ENCODE measurements at places on chromosomes 5 and 9. TPM values are rescaled to one million over a fixed set of nuclear protein-coding genes. Genes with fewer than 3 reads are reported as not detected.

GRCh38 chr9:84261070-84261746 is 79.3 kb downstream of the SLC28A3 start:
- peak; percentile 14 for DNase-seq

Gene GSN
- polyA plus RNA-seq: 493 TPM

Gene LRRC19
- polyA plus RNA-seq: not detected

Gene MARCOL
- polyA plus RNA-seq: not detected

Gene FCN2
- not detected for polyA plus RNA-seq

GRCh38 chr5:16976625-16977008 is 40.5 kb upstream of the MYO10 start:
- no peak for DNase-seq

- DNase-seq: no peak
Measured at GRCh38 chr9:137388589-137389427, 34.2 kb downstream of the EXD3 start.

DNA sequence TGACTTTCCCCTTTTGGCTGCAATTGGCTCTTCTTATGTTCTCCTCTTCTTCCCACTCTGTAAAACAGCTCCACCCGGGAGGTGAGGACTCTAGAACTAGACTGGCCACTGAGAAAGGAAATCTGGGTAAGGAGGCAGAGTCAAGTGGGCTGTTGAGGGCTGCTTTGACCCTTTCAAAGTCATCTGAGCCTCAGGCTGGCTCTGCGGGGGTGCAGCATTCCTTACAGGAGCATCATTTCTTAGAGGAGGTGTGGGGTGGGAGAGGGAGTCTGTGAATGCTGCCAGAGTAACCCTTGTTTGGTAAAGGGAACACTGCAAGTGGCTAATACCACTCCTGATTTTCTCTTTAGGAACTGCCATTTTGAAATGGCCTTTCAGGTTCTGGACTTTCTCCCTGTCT is 377.7 kb upstream of the SMARCA2 start:
- DNase-seq: no peak

Gene SHISAL2B
- polyA plus RNA-seq: not detected

GRCh38 chr9:107577140-107577776 is 87.7 kb upstream of the KLF4 start:
- no peak for DNase-seq

- DNase-seq: no peak
Measured at GRCh38 chr9:107488375-107489143, 1.0 kb downstream of the KLF4 start.

DNA sequence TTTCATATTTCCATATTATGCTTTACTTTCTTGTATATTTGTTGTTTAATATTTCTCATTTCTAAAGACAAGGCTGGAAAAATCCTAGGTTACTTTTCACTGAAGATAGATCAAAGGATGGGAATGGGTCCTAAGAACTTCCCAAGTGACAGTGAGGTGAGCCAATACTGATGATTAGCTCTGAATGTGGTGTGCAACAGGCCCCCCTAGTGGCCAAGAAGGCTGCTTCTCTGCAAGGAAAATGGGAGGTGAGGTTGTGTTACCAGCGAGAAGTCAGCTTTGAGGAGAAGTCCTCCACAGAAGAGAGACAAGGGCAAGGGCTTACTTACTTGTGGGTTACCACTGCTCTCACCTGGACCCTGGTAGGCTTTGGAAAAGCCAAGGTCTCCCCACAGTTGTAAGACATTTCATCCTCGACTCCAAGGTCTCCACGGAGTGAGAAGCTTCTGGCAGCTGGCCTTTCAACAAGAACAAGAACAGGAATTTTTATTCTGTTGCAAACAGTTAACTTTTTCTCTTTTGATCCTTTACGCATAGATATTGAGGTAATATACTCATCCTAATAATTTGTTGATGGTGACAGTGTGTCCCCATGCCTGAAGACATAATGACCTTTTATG is 69.9 kb downstream of the MAMDC2 start:
- DNase-seq: no peak

GRCh38 chr9:86062845-86063693 is 36.3 kb downstream of the GOLM1 start:
- no peak for DNase-seq

Gene FOXD4L4
- polyA plus RNA-seq: not detected

Gene DRD1
- not detected for polyA plus RNA-seq

DNA sequence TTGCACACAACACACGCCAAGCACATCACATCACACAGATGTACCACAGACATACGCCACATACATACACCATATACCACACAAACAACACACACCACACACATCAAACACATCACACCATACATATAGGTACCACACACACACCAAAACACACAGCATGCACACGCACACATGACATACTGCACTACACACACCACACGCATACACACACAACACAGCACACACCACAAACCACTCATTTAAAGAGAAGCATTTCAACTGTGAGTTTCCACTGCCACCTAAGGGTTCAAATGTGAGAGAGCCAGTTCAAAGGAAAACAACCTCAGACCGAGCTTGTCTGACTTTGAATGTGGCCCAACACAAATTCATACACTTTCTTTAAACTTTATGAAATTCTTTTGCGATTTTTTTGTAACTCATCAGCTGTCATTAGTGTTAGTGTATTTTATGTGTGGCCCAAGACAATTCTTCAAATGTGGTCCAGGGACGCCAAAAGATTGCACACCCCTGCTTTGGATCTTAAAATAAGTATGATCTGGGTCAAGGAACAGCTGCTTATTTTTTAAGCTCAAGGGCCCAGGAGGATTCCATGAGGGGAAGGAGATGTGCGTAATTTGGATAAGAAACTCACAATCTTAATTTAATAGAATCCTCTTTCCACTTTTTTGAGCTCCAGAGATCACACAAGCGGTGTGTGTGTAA is 494.6 kb downstream of the GADD45G start:
- no peak for DNase-seq

GRCh38 chr5:135615581-135616260 is 36.9 kb upstream of the CXCL14 start:
- DNase-seq: no peak

Gene FBLL1
- 0.61 TPM for polyA plus RNA-seq

GRCh38 chr9:5851445-5851844 is 18.5 kb upstream of the ERMP1 start:
- DNase-seq: no peak

Gene SLC36A2
- polyA plus RNA-seq: not detected

DNA sequence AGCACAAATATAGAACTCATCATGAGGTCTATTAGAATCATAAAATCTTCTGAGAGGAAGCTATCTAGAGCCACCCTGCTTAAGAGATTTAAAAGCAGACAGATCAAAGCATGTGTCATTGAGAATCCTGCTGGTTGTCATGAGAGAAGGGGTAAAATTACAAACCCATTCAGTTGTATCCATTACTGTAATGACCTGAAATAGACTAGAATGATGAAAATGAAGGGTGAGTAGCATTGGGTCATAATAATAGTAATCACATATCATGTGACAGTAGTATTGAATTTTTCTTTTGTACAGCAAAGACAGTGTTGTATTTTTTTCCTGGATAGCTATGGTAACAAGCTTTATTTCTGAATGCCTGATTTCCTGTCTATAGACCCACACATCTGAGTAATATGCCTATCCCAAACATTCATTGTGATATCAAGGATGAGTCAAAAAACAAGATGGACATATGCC is 149.0 kb downstream of the PDE4D start:
- DNase-seq: no peak

Gene ROPN1L
- polyA plus RNA-seq: 0.54 TPM

GRCh38 chr9:89649039-89649691 is 44.4 kb downstream of the GADD45G start:
- DNase-seq: no peak

- no peak for DNase-seq
Measured at GRCh38 chr5:51033215-51033614, 350.0 kb upstream of the ISL1 start.

GRCh38 chr9:134318941-134319305 is 7.3 kb upstream of the RXRA start:
- no peak for DNase-seq

DNA sequence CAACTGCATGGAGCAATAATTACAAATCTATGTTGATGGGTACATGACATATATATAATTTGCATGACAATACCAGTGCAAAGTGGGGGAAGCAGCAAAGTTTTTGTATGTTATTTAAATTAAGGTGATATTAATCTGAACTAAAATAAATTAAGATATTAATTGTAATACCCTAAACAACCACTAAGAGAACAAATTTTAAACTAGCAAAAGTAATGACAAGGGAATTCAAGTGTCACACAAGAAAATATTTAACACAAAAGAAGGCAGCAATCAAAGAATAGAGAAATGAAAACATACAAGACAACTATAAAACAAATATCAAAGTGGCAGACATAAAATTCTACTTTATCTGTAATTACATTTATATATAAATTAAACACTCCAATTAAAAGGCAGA is 2003.4 kb downstream of the MAT2B start:
- DNase-seq: no peak

Gene ARL14EPL
- not detected for polyA plus RNA-seq

DNA sequence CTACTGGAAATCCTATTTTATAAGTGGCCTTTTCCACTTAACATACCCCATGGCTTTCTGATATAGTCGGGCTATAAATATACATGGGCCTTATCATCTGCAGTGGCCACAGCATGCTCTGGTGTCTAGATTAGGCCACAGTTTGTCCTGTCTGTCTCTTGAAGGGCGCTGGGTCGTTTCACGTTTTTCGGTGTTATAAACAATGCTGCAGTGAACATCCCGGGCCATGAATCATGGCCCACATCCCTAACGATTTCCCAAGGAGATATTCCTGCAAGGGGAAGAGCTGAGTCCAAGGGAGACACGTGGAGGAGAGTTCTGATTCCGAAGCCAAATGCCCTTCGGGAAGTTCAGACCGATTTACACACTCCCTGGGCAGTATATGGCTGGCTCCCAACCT is 8.4 kb downstream of the PLPP7 start:
- DNase-seq: no peak

Gene XPA
- polyA plus RNA-seq: 2.2 TPM

Gene AK8
- polyA plus RNA-seq: 0.53 TPM

DNA sequence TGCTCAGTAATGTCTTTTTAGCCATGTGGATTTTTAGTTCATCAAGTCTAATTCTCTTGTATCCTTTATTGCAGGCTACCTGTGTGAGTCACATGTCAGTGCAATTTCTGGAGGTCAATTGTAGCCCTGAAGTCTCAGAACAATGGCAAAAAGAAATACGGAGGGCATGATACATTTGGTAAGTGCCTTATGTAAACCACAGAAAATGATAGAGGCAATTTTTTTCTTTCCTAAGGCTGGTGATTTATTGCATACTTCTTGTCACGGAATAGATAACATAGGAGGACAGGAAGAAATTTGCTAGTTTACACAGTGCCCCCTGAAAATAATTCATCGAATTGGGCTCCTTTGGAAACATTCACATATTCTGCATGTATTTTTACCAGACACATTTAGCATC is 235.9 kb downstream of the DMRTA1 start:
- DNase-seq: no peak

Gene ANGPTL2
- 39.7 TPM for polyA plus RNA-seq

Data from BJ (cell line).